ENCODE measurements at places on chromosomes 3 and 15.

DNA sequence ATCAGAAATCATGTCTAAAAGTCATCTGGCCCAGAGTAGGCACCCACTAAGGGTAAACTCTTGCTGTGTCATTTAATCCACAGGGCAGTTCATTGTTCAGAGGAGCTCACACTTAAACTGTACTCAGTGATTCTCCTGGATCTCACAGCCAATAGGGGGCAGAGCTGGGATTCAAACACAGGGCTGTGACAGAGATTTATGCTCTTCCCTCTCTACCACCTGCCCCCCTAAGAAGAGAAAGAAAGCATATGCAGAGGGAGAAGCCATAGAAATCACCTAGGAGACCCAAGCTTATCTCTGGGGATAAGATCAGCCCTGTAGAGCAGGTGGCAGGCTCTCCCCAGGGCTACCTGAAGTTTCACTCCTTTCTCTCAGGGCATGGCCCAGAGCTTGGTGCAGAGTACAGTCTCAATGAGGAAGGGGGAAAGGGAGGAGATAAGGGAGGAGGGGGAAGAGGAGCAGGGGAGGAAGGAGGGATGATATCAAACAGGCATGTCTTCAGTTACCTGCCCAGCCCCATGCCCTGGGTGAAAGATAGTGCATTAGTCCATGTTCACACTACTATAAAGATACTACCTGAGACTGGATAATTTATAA is 51.8 kb upstream of the ADPGK start:
- DNase-seq: no peak

GRCh38 chr3:72818092-72818773 is 30.0 kb downstream of the SHQ1 start:
- no peak for DNase-seq

GRCh38 chr3:195921334-195921791 is 13.0 kb upstream of the TNK2 start:
- DNase-seq: no peak

GRCh38 chr3:148333091-148333490 is 364.6 kb upstream of the AGTR1 start:
- DNase-seq: no peak

DNA sequence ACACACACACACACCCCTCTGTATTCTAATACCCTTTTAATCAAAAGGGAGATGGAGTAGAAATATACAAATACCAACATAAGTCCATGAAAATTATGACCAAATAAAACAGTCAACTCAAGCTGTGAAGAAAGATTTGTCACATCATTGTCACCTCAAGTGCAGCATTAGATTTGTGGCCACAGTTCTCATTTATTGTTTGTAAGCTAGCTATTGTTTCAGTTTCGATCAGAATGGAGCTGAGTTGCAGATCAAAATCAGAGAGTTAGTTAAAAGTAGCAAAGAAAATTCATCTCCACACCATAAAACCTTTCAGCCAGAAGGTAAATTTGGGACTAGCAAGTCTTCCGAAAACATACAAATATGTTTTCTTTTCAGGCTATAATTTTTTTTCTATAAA is 267.7 kb upstream of the LMCD1 start:
- DNase-seq: no peak

GRCh38 chr3:171000281-171000680 is 26.2 kb downstream of the SLC2A2 start:
- no peak for DNase-seq

DNA sequence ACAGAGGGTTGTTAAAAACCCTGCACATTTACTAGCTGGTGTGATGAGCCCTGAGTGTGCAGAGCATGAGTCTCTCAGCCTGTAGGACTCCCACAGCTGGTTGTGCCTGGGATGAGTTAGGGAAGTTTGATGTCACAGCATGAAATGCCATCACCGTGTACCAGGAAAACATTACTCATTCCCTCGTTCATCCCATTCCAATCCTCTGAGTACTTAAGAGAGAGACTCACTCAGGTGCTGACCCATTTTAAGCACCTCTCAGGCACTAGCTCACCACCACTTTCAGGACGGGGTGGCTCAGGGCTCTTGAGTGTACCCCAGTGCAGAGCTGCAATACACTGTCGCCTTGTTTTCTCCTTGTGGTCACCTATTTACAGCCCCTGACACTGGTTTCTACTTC is 18.7 kb downstream of the MGLL start:
- DNase-seq: no peak

GRCh38 chr3:174891524-174892203 is 32.5 kb downstream of the NAALADL2 start:
- no peak for DNase-seq

DNA sequence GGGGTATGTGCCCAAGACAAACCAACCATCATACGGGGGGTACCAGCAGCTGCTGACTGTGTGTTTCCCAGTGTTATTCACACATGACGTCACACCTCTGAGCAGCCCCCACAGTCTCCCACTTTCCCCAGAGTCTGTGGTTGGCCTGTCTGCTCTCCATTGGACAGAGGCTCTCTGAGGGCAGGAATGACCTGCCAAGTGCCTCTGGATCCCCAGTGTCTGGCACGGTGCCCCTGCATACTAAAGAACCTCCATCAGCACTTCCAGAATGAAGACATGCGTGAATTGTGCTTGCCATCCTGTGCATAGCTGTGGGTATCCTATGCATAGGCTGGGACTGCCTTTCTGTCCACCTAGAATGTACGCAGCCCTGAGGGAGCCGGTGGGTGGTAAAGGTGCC is 3.5 kb upstream of the CCDC9B start:
- DNase-seq: no peak

DNA sequence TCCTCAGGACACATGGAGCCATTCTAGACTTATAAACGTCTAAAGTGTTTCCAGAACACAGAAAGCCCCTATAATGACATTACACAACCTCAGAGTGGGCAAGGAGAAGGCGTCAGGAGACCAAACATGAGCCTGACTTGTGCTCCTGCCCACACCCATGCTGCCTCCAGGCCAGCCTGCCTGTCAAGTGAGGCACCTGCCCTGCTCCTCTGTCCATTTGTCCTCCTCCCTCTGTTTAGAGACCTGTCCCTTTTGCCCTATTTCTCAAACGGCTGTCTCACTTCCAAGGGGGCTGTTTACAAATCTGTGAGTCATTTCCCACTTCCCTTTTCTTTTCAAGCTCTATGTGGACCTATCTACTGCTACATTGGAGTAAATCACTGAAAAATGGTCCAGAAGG is 21.0 kb downstream of the ZDHHC3 start:
- DNase-seq: no peak

- DNase-seq: no peak
Observed at GRCh38 chr15:86082619-86083380, 3.1 kb downstream of the AGBL1 start.

DNA sequence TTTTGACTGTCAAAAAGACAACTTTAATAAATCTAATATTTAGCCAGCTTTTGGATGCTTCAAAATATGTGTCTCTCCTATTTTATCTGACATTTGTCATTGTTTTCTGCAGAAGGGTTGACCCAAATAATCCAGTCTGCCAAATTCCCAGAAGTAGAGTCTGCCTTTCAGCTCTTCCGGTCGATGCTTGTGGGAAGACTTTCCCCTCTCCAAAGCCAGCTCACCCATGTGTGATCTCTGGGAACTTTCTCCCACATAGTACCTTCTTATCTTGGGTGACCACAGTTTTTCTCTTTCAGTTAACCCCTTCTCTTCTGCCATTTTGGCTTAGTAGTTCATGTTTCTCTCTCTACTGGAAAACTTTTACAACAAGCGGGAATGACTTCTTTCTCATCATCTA is 94.1 kb downstream of the ASB7 start:
- DNase-seq: no peak

- no peak for DNase-seq
Observed at GRCh38 chr3:197350446-197350845, 52.0 kb upstream of the DLG1 start.

DNA sequence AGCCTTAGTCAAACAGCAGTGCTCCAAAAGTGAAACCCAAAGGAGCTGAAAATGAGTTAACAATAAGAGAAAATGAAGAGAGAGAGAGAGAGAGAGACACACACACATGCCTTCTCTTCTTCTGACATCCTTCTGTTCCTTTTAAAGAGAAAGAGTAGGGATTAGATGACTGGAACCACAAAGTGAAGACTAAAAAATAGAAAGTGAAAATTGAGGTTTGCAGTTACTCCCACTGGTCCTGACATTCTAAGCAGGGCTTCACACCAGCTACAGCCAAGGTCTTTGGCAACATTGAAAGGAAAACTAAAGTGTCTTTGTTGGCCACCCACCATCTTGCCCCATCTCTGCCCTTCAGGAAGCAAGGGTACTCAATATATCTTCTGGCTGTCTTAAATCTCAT is 59.2 kb downstream of the USP50 start:
- no peak for DNase-seq

DNA sequence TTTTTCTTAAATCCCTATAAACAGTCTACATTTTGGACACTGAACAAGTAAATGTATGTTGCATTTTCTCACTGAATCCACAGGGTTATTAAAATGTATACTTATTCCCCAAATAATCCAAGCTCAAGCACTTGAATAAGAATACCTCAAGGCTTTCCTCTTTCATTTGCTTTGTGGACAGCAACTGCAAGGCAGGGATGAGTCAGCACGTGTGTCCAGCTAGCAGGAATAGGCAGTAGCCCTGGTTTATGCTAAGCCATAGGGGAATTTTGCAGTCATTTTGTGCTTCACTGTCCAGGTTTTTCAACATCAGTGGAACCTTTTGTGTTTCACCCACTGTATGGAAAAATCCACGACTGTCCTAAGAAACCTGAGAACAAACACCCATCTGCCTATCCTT is 96.7 kb upstream of the KCNMB2 start:
- no peak for DNase-seq

DNA sequence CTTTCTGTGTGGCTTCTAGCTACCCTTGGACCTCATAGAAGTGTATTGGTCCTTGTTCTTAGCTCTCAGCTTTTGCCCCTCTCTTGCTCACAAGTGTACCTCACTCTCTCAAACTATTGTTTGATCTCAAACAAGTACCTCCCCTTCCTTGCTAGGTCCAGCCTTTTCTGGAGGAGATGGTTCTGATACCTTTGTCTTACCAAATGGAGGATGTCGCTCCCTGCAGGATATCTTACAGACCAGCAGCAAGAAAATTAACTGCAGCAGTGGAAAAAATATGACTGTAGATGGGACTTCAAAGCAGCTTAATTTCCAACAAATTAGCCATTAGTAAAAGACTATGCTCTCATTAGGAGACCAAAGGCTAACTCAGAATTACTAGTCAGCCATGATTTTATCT is 388.1 kb upstream of the ROBO2 start:
- no peak for DNase-seq

DNA sequence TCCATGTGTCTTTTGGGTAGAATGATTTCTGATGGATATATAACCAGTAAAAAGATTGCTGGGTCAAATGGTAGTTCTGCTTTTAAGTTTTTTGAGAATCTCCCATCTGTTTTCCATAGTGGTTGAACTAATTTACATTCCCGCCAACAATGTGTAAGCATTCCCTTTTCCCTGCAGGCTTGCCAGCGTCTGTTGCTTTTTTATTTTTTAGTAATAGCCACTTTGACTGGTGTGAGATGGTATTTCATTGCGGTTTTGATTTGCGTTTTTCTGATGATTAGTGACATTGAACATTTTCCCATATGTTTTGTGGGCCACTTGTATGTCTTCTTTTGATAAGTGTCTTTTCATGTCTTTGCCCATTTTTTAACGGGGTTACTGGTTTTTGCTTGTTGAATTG is 36.3 kb upstream of the MB21D2 start:
- no peak for DNase-seq

- DNase-seq: no peak
Observed at GRCh38 chr3:170012683-170013400, 25.0 kb upstream of the GPR160 start.

DNA sequence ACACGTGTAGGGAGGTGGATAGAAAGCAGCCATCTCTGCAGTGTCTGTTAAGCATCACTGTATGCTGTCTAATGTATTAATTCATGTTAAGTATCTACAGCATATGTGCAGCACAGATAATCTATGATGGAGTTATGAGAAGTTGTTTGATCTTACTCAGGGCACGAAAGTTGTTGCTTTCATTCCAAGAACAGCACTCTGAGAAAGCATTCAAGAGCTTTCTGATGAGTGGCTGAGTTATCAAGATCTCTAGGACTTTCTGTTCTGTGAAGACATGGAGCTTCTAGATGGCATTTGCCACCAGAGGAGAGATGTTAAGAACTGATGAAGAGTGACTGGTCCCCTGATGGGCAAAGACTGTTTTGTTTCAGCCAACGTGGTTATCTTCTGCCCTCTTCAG is 22.6 kb upstream of the TPRG1 start:
- no peak for DNase-seq

DNA sequence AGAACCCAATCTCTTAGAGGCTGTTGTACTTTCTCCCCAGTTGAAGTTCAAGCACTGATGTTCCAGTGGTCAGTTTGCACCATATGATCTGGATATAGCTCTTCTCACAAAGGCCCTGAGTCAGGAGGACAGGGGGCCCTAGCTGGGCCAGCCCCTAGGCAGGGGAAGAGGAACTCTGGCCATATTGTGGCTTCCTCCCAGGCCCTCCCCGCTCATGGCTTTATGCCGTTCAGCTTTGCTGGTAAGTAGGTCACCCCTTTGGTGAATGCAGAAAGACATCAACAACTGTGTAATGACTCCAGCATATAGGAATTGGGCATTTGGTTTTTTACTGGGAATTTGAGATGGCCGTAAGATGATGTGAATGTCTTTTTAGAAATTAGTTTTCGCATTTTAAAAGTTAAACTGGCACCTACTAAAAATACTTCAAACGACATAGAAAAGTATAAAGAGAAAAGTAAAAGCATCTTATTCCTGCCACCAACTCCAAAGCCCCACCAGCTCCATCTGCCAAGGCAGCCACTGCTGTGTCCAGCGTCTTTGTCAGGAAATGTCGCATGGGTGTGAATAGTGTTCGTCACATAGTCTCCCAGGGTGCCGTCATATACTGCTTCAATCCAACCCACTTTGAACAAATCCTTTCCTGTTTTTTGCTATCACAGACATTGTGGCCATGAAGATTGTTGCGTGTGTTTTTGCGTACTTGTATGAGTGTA is 25.3 kb downstream of the CCR9 start:
- DNase-seq: no peak

GRCh38 chr3:35677797-35678196 is 38.5 kb downstream of the ARPP21 start:
- no peak for DNase-seq

Data from left renal cortex interstitium (tissue), 4 donors.